ENCODE measurements at places on chromosomes 12 and 14.

GRCh38 chr12:85872497-85873091 lies 1.5 kb upstream of the NTS start:
- no peak for DNase-seq

- DNase-seq = no peak
Measured at GRCh38 chr12:115895247-115895646, 382.2 kb downstream of the MED13L start.

DNA sequence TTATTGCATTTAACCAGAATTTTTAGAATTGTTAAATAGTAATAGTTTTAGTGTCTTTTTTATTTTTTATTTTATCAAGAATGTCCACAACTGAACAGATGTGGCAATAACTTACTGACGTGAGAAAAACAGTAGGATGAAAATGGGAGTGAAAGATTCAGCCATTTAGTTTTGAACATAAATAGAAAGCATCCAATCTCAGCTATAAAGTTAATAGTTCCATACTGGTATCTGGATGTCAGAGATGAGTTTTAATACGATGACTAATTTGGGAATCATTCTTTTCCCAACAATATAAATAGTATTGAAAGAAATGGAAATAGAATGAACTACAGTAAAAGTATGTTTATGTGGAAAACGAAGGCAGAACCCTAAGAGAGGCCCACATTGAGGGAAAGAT lies 159.4 kb downstream of the EPS8 start:
- no peak for DNase-seq

DNA sequence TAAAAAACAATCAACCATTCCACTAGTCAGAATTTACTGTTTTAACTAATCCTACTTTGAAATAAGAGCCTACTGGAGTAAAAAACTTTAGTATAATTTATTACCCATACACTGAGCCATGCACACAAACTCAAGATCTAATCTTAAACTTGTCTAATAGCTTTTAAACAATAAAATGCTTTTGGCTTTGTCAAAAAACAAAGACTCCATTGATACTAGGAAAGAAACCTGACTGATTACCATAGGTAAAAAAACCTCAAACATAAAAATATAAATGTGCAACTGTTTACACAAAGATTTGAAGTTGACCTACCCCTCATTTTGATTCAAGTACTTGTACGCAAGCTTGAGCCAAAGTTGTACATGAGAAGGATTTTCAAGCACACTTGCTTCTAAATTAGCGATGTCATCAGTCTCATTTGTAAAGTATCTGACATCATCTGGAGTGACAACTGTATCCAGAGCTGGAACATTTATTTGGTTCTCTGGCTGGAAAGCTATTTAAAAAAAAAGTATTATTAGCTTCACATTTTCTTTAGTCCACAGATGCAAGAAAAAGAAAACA lies 36.1 kb downstream of the ZFC3H1 start:
- no peak for DNase-seq

- no peak for DNase-seq
Measured at GRCh38 chr12:9707356-9707755, 25.5 kb downstream of the CLECL1 start.

Measured in stimulated activated CD4-positive, alpha-beta T cell treated with anti-CD3 and anti-CD28 coated beads, TNF-alpha, amount 100 ng/mL, for 24 hours (primary cell).